ENCODE measurements at places on chromosomes 7 and 10. TPM values are rescaled to one million over a fixed set of nuclear protein-coding genes. Genes with fewer than 3 reads are reported as not detected.

- DNase-seq: no peak
These were observed 88.6 kb upstream of the PFKP start for GRCh38 chr10:2978574-2979273.

DNA sequence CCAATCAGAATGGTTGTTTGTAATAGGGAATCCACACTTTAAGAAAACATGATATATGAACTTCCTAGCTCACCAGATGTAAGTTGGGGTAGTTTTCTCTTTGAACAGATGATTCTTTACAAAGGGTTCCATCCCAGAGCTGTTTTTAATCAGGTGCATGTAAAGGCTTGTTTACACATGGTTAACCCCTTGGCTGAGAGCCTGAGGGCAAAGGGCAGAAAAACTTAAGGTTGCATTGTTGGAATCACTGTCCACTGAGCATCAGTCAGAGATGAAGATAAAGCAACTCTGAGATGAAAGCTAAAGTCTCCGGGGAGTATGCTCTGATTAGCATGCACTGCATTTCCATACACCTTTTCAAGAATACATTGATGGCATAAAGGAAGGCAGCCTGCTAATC lies 518.2 kb downstream of the SORCS3 start:
- no peak for DNase-seq

AKR1C2 gene
- 8.5 TPM for polyA plus RNA-seq

DNA sequence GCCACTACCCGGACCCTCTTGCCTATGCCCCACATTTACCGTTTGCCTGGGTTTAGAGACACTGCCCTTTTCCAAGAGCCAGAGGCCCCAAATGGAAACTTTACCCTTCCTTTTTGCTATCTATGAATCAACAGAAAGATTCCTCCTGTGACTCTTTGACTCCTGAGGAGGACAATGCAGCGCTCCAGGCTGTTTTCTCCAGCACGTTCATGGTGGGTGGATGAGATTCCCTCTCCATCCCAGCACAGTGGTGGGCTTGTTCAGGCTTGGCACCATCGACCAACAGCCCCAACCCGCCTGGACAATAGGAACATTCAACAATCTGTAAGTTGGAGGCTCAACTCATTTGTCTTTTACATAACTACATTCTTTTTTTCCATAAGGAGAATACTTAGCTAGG lies 55.9 kb downstream of the DLD start:
- no peak for DNase-seq

DNA sequence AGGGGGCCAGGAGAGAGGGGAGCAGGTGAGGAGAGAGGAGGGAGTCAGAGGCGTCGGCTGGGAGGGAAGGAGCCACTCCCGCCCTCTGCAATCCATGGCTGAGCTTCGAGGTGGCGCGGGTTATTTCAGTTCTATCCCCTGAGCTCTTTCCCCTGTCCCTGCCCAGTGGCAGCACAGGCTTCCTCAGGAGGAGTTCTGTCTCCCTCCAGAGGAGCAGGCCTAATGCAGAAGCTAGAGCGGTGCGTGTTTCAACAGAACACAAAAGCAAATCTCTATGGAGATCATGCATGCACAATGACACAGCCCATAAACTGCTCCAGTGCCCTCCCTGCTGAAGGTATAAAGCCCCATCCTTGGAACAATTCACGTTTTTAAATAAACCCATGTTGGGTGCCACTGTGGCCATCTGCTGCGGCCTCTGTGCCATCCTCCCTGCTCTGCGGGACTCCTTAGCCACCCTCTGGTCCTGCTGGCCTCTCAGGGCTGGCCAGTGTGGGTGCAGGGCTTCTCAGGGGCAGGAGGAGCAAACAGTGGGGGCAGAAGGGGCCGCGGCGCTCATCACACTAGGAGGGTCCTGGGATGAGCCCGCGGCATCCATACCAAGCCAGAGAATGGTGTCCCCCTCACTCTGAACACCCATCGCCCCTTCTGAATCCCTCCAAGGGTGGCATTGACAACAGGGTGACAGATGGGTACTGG lies 192.6 kb upstream of the LYZL2 start:
- DNase-seq: no peak

DNA sequence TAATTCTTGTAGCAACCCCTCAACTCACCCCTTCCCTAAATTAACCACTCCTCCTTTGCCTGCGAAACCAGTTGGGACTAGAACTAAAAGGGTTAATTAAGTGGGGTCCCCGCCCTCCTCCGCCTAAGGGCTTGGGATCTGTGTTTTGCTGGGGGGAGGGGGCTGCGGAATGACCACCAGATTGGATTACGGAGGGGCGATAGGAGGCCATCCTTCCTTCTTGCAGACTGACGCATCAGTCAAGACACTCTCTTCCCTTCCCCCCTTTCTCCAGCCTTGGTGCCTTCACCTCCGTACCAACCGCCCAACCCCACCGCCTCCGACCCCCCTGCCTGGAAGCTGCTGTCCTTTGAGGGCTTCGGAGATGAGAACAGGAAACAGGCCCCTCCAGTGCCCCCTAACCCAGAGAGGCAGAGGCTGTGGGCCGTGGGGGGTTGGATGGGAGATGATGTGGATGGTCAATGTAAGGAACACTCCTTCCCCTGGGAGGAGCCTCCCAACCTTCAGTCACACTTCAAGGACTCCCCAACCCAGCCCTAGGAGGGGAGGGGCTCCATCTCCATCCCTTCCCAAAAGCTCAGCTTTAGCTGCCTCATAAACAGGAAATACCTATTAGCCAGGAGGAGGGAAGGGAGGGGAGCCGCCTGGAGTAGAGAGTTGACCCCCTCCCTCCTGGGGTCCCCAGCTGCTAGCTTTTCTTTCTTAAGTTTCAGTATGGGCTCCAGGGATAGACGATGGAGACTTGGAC lies 997 bp upstream of the LDB1 start:
- peak; percentile 91 for DNase-seq

DNA sequence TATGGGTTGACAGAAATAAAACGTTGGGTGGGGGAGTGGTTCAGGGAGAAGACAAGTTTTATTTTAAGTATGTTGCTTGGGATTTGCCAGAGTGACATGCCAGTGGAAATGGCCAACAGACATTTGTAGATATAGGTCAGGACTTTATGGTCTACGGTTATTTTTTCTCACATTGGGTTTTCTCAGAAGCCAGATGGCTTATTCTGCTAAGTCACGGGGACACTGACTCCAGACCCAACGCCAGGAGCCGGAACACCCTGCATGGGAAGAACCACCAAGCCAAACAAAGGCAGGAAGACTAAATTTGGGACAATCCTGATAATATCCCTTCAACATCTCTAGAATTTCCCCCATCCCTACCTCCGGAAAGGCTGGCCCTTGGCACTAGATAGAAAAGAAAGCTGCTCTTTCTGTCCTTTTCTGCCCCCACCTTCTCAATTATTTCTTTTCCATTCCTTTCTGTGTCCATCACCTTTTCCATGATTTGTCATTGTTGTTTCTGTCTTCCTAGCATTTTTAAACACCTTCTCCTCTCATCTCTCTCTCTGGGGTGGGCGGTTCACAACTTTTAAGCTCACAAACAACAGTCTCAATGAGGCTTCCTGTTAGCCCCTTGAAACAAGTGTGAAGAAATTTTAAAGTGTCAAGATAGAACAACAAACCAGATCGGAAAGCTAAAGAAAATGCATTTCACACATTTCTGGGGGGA lies 44.7 kb downstream of the TBXAS1 start:
- DNase-seq: no peak

CLDN3 gene
- 21.7 TPM for polyA plus RNA-seq

DNA sequence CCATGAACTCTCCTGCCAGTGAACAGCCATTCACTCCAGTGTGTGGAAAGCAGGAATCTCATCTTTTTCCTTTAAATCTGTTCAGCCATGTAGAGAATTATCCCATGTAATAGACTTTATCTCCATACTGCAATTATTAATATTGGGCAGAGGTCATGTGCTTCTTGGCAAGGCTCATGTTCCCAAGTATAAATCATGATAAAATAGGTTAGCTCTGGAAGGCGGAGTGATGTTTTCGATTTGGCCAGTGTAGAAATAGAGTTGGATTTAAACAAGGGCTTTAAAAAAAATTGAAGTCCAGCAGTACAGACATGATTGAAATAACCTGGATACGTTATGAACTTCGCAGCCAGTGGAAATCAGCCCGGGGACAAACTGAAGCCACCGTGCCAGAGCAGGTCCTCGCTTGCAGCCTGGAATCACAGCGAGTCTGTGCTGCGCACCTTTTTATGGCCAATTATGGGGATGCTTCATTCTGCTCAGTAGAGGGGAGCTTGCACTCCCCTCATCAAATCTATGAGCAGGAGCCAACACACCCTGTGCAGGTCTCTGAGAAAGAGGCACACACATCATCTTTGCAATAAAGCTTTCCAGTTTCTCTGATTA lies 654.0 kb upstream of the MKI67 start:
- DNase-seq: no peak

ERVW-1 gene
- 2.7 TPM for polyA plus RNA-seq

GRCh38 chr10:124446830-124447750 lies 2.7 kb downstream of the NKX1-2 start:
- no peak for DNase-seq

IL15RA gene
- polyA plus RNA-seq: 1.8 TPM

- no peak for DNase-seq
These were observed 19.8 kb upstream of the FAM133B start for GRCh38 chr7:92609921-92610518.

DNA sequence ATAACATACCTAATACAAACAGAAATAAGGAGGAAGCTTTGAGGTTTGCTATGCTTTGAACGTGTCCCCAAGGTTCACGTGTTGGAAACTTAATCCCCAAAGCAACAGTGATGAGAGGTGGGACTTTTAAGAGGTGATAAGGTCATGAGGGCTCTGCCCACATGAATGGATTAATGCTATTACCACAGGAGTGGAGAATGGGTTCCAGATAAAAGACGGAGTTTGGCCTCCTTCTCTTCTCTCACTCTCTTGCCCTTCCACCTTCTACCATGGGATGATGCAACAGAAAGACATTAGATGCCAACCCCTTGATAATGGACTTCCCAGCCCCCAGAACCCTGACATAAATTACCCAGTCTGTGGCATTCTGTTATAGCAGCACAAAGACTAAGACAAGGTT lies 9.6 kb downstream of the ITGB1 start:
- DNase-seq: no peak

DNA sequence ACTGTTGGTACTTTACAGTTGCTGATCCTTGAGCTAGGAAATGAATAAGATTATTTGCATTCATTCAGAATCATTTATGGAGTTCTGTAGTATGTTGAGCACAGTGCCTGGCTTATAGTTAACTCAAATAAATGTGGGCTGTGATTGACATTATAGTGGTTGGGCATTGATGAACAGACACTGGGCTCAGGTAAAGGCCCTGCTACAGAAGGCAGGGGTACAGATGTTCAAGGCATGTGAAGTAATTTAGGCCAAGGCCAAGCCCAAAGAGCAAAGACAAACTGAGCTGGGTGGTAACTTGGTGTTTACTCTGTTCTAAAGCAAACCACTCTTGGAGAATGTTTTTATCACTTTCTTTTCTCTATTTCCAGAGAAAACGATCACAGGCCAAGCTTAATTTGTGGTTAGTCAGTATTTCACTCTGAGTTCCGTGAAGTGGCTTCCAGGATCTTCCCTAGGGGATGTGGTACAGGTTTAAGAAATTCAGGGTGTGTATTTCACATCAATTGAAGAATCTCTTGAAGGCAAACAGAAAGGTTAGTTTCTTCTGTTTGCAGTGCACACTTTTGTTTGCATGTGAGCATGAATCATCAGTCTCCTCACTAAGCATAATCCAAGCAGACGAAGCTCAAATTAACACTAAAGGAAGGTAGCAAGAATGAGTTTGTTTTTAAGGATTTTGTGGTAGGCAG lies 113.9 kb upstream of the PRR15 start:
- no peak for DNase-seq

REPIN1 gene
- polyA plus RNA-seq: 80.7 TPM

- no peak for DNase-seq
These were observed 70.4 kb upstream of the CDK1 start for GRCh38 chr10:60707841-60708240.

SLC26A3 gene
- 0.10 TPM for polyA plus RNA-seq
